ENCODE measurements at places on chromosomes 3 and 15. TPM values are rescaled to one million over a fixed set of nuclear protein-coding genes. Genes with fewer than 3 reads are reported as not detected.

- no peak for DNase-seq
Measured at GRCh38 chr3:190877925-190878324, 15.4 kb upstream of the GMNC start.

- peak; percentile 90 for DNase-seq
Measured at GRCh38 chr3:14410503-14411165, 8.2 kb downstream of the SLC6A6 start.

The ISG20 gene
- 6.9 TPM for total RNA-seq

GRCh38 chr3:44795197-44795596, 33.6 kb downstream of the KIF15 start:
- no peak for DNase-seq

- DNase-seq = peak; percentile 45
Measured at GRCh38 chr3:123279121-123279520, 77.4 kb downstream of the SEC22A start.

GRCh38 chr3:183540501-183541234, 14.8 kb downstream of the KLHL6 start:
- peak; percentile 76 for DNase-seq

The CACNA1D gene
- 1.1 TPM for total RNA-seq

DNA sequence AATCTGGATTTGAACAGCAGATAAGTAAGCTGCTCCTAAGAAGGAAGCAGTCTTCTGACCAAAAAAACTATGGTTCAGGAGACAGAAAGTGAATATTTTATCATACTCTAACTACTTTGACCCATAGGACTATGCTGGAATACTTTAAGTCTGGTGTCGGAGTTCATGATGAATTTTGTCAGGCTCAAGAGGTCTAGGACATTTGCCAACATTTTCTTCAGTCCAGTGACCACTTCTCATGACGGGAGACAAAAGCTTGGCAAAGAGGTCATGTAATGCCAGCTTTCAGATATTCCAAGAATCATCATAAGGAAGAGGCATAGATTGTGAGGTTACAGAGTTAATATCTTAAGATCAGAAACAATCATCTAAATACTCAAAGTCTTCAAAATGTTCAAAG, 20.5 kb upstream of the DCBLD2 start:
- no peak for DNase-seq

- DNase-seq = no peak
Measured at GRCh38 chr15:40565333-40566238, 744 bp upstream of the CCDC32 start.

- DNase-seq = no peak
Measured at GRCh38 chr3:51441282-51442030, 50.4 kb downstream of the RBM15B start.

Data from posterior vena cava (tissue), 2 donors.